ENCODE measurements at places on chromosomes 4 and X. TPM values are rescaled to one million over a fixed set of nuclear protein-coding genes. Genes with fewer than 3 reads are reported as not detected.

The BTC gene
- total RNA-seq = 0.26 TPM

The RHOXF2B gene
- not detected for total RNA-seq

The SPRY1 gene
- total RNA-seq = 16.7 TPM

The NEUROG2 gene
- total RNA-seq = not detected

The SLC2A9 gene
- total RNA-seq = 4.1 TPM

The PAGE2B gene
- total RNA-seq = not detected

The TLR10 gene
- total RNA-seq = not detected
